Stimulated activated CD4-positive, alpha-beta T cell treated with anti-CD3 and anti-CD28 coated beads, Interleukin-1b, Interleukin-23, amount 100 ng/mL, for 1 hour (primary cell): ENCODE measurements at places on chromosomes 12 and 14.

DNA sequence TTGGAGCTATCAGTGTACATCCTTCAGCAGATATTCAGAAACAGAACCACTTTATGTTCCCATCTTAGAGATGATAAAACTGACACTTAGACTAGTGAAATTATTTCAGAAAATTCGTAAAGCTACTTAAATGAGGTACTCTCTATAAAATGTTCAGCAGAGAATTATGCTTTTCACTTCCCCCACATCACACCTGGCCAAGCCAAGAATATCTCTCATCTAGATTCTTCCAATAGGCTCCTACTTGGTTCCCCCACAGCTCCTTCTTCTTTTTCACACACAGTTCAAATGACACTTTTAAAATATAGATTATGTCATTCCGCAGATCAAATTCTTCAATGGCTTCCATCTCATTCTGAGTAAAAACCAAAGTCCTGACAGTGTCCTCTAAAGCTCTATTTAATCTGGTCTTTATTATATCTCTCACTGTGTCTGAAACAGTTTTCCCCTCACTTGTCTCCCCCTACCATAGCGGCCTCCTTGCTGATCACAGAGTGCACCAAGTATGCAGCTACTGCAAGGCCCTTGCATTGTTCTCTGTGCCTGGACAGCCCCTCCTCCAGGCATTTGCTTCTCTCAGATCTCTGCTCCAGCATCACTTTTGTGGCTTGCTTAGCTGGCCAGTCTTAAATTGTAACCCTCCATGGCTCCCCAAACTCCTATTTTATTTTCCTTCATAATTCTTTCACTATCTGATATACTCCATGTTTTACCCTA, 736.8 kb upstream of the USP15 start:
- no peak for DNase-seq

DNA sequence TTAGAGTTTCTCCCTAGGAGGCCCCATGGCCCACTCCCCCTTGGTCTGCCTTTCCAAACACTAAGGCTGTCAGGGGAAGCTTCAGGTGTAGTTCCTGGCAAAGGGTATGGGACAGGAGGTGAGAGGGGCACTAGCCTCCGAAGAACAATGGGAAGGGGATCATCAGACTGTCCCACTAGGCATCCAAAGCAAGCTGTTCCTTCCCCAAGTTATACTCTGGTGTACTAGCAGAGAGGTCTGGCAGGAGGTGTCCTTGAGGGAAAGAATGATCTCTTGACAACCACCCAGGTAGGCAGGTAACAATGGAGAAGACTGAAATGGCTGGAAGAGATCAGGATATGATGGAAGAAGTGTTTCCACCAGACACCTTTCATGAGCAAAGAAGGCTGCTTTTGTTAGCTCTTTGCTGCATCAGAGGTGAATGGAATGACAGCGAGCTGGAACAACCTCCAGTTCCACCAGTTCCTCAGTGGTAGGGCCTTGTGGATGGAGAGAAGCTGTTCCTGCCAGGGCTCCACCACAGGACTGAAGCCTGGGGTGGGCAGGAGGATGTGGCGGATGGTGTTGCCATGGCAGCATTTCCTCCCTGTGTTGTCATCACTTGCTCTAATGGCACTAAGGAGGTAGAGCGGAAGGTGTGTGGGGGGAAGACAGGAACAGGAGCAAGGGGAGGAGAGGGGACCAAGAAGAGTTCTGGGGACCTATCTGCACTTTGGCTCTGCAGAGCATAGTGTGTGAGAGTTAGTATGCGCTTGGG, 2.3 kb upstream of the AGAP2 start:
- DNase-seq: peak; percentile 60

GRCh38 chr14:65106736-65107135, 4.4 kb upstream of the MAX start:
- no peak for DNase-seq

GRCh38 chr12:88723219-88723618, 142.9 kb upstream of the KITLG start:
- no peak for DNase-seq

DNA sequence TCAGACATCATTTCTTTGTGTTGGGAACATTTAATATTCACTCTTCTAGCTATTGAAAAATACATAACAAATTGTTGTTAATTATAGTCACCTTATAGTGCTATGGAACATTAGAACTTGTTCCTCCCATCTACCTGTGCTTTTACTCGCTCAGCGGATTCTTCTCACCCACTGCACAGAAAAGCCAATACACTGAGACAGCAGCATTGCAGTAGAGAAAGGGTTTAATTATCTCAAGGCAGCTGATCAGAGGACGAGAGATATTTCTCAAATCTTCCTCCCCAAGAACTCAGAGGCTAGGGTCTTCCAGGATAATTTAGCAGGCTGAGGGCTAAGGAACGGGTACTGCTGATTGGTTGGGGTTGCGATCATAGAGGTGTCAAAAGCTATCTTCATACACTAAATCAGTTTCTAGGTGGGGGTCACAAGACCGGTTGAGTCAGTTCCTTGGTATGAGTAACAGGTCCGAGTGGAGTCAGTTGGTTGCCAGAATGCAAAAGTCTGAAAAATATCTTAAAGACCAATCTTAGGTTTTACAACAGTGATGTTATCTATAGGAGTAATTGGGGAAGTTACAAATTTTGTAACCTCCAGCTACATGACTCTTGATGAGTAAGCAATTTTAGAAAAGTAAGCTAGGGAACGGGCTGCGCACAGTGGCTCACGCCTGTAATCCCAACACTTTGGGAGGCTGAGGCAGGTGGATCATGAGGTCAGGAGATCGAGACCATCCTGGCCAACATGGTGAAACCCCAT, 173.1 kb downstream of the FBXL14 start:
- DNase-seq: no peak

GRCh38 chr14:68041876-68042354, 222.3 kb downstream of the RAD51B start:
- no peak for DNase-seq

DNA sequence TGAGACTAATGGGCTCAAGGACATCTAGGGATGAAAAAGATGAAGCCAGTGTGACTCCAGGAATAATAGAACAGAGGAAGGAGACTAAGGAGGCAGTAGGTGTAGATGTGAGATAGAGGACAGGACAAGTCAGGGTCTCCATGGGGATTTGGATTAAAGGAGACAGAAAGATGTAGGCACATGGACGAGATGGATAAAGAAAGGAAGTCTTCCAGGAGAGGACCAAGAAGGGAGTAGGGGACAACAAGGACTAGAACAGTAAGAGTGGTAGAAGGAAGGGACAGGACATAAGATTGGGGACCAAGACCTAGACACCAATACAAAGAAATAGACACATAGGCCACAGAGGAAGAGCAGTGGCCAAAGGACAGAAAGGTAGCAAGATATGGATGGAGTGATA, 7.1 kb upstream of the PCK2 start:
- DNase-seq: no peak

DNA sequence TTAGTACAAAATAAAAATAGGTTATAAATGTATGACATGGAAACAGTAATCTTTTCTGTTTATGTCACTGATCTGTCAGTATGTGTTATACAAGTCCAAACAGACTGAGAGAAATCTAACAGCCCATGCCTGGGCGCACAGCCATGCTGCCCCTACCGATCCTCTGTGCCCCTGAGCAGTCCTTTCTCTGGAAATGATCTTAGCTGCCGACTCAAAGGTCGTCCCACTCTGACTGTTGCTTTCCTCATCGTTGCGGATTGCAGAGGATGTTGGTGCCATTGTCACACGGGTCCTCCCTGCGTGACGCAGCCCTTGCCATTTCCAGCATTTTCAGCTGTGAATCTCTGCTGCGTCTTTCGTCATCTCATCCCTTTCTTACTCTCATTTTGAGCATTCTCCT, 82.9 kb upstream of the DYNC1H1 start:
- DNase-seq: no peak

- DNase-seq: no peak
Observed at GRCh38 chr12:89117448-89118034, 234.8 kb downstream of the DUSP6 start.

- no peak for DNase-seq
Observed at GRCh38 chr12:95641299-95641952, 90.2 kb upstream of the USP44 start.

- no peak for DNase-seq
Observed at GRCh38 chr12:122932207-122932606, 34.1 kb downstream of the ABCB9 start.

- no peak for DNase-seq
Observed at GRCh38 chr12:57069523-57069922, 9.1 kb downstream of the NEMP1 start.

GRCh38 chr12:1591034-1591433, 3.3 kb downstream of the FBXL14 start:
- no peak for DNase-seq

DNA sequence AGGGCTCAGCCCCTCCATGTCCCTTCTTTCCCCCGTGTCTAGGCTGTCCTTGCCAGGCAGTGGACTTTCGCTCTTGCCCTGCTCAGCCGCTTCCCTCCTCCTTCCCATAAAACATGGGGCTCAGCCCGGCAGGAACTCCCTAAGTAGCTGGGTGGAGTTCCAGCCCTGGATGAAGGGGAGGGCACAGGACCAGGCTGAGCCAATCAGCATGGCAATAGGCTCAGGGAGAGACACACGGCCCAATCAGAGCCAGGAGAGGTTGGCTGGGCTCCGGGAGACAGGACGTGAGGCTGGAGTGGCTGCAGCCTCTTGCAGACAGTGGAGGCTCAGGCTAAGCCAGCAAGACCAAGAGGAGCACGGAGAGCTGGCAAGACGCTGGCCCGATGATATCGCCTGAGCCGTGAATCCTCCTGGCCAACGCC, 54.3 kb downstream of the GALNT9 start:
- DNase-seq: no peak

- DNase-seq: no peak
Observed at GRCh38 chr14:100384819-100385813, 62.0 kb downstream of the SLC25A47 start.

DNA sequence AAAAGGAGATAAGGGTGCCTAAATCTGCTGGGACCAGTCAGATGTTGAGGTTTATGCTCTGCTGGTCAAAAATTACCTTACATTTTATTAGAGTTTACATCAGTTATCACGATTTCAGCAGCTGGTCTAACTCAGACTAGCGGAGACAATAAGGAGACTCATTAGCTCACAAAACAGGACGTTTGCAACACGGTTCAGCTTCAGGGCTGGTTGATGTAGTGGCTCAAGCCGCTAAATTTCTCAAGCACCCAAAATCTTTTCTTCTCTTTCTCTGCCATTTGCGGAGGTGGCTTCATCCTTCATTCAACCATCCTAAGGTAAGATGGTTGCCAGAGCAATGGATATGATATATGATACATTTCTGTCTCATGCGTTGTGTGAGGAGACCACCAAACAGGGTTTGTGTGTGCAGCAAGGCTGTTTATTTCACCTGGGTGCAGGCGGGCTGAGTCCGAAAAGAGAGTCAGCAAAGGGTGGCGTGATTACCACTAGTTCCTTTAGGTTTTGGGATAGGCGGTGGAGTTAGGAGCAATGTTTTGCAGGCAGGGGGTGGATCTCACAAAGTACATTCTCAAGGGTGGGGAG, 30.3 kb upstream of the CLIP1 start:
- DNase-seq: no peak

- no peak for DNase-seq
Observed at GRCh38 chr12:26429070-26429691, 233.8 kb downstream of the SSPN start.

GRCh38 chr14:49977126-49977841, 84.4 kb downstream of the ARF6 start:
- DNase-seq: no peak

GRCh38 chr12:66087365-66087943, 43.1 kb downstream of the LLPH start:
- no peak for DNase-seq

DNA sequence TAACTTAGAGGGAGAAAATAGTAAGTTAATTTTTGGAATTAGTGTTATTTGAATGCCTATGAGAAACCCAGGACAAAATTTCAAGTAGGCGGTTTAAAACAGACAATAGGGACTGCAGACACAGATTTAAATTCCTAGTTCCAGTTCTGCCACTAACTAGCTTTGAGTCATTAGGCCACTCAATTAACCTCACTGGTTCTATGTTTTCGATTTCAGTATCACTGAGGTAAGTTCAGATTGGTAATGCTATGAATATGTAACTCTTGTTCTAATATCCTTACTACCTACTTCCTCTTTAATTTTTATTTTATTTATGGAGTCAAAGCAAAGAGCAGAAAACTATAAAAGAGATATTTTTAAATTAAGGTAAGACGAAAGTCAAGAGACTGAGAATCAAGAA, 52.6 kb downstream of the GALC start:
- no peak for DNase-seq

GRCh38 chr12:118608770-118609344, 232.5 kb downstream of the SUDS3 start:
- DNase-seq: no peak

DNA sequence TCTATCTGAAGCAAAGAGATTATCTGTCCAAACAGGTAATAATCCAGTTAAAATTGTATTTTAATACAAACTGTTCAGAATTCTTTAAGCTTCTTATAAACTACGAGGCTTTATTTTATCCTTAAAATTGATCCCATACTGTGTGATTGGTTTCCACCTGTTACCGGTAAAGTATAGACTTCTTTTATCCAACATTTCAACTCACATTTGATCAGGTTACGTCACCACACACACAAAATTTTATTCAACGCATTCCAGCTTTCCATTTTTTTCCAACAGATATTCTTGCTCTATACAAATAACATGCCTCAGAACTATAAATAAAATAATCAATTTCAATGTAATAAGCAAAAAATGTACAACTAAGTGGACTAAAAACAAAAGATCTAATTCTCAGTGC, 4.5 kb downstream of the NOVA1 start:
- DNase-seq: no peak

DNA sequence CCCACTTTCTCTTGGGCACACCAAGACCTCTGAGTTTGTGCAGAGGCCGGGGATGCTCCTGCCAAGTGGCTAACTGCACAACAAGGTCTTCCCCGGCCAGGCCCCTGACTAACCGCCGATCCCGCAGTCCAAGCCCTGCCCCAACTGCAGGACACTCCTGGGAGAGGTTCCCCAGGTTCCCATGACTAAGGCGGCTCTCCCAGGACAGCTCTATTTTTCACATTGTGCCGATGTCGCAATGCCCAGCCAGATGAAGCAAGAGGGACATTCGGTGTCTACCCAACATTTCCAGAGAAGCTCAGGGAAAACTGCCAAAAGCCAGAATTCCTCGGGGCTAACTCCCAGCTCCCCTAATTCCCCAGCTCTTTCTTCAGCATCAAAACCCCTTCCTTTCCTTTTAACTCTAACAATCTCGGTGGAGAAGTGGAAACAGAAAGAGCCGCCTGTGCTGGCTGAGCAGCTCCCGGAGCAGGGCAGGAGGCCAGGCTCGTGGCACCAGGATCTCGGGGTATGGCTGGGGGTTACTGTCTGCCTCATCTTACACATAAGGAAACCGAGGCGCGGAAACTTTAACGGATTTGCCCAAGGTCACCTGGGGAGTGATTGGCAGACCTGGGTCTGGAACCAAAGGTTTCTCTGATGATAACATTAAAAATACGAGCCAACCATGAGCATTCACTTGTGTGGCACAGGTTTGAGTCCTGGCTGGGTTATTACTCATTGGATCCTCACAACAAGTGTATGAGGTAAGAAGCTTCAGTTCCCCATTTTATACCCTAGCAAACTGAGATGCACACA, 318.2 kb downstream of the BCL11B start:
- no peak for DNase-seq

GRCh38 chr14:54366736-54367735, 29.8 kb upstream of the CDKN3 start:
- no peak for DNase-seq
